ENCODE measurements at places on chromosomes 7 and 10. TPM values are rescaled to one million over a fixed set of nuclear protein-coding genes. Genes with fewer than 3 reads are reported as not detected.

Gene PNLIPRP3
- not detected for total RNA-seq

Gene ANKRD30A
- total RNA-seq: not detected

Gene PDE1C
- total RNA-seq: 192 TPM

GRCh38 chr7:4775848-4776623 lies 613 bp downstream of the AP5Z1 start:
- DNase-seq: no peak

DNA sequence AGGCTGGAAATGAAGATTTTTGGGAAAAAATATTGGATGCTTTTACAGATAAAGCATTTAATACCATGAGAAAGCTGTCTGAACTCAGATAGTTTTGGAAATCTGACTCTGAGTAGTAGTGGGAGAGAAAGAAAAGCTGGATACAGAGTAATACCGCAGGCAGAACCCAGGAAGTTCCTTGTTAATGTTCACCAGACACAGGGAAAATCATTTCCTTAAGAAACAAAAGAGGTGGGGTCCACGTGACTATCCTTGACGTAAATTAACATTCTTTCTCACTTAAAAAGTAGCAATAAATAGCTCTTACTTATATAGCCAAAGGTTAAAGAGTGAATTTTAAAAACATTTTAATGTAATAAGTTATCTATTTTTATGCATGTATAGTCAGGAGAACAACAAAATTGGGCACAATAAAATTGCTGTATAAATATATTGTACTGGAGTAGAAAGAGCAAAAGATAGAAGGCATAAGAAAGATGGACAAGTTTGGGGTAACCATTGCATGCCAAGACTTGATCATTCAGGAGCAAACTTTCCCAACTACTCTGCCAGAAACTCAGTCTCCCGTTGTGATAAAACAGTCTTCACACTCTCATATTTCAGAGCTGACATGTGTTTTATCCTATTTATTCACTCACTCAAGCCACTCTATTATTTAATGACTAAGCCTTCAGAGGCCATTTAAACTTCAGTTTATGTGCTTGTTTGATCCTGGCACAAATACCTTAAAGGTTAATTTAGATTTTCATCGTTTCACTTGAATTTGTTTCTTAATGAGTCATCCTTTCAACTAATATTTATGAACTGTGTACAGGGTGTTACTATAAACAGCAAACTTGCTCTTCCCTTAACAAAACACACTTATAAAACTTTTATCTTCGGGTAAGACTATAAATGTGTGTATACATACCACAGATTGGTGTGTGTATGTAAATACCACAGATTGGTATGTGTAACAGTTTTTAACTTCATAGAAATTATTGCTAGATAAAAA lies 143.1 kb downstream of the GNAI1 start:
- DNase-seq: no peak

- DNase-seq: no peak
Observed at GRCh38 chr7:23712368-23713284, 2.6 kb downstream of the STK31 start.

DNA sequence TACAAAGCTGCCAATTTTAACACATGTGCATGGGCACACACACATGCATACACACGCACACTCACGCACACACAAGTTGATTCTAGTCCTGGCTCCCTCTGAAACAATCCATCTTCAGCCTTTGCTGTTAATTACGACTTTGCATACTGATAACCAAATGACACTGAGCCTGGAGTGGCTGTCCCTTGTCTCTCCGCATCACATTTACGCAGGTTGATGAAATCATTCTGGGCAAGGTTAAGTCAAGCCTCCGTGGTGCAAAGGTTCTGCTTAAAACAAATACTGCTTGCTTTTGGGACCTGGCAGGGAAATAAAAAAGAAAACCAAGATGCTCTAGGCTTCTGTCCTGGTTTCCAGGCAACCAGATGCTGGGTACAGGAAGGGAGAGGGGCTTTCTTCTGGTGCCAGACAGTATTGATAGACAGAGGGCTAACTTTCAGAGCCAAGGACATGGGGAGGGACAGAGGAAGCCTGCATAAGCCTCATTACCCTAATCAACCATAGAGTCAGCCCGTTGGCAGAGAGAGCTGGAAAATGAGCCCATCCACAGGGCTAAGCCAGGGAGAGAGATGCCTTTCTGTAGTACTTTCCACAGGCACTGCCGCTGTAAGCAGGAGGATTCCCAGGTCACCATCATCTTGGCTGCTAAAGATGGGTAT lies 233.0 kb downstream of the WDR11 start:
- no peak for DNase-seq

DNA sequence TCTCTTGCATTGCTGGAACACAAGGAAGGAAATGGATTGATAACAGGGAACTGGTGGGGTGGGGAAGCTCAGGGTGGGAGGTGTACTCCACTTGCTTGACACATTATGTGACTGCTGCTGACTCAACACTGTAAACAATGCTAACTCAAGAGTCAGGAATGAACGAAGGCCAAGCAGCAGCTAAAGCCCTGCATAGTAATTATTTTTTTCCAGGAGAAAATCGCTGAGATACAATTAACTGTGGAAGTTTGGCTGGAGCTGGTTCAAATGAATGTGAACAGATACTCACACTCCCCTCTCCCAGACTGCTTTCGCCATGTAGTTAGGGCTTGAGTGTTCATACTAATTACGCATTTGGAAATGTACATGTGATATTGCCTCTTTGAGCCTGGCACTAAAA lies 170.9 kb upstream of the AOAH start:
- DNase-seq: no peak

DNA sequence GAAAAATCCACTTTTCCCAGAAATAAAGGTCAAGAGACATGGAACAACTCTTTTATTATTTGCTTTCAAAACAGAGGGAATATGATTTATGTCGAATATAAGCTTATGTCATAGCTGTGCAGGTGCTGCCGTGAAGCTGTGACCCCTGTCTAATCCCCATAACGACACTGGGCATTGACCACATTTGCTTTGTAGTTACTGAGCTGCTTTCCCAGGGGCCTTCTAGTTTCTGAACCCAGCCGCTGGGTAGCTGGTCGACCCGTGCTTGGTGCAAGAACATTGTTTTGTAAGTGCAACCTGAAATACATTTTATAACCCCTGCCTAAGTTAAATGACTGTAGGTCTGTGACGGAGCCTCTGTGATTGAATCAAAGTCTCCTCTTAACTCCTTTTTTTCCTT lies 144.9 kb upstream of the HDAC9 start:
- no peak for DNase-seq

DNA sequence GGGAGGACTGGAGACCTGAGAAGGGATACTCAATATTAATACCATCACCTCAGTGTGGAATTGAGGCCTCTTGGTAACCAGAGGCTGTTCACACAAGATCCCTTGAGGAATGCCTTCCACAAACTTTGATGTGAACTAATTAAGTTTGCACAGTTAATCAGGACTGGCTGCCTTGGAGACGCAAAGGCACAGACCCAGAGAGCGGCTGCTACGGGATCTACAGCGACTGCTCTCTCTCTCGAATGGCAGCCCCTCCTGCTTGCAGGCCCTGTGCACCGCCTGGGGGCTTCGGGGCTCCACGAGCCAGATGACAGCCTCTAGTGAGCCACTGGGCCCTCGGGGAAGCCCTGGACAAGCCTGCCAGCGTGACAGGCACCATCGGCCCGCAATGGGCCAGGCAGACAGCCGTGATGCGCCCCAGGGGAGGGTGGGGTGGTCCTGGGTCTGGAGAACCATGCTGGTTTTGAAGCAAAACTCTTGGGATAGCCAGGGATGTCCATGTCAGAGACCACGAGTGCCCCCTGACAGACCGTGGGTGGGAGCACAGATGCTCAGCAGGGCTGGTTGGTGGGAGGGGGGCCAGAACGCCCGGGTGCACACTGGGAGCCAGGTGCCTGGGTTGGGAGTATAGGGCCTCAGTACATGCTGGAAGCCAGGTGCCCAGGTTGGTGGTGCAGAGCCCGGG lies 195.6 kb downstream of the ELFN1 start:
- no peak for DNase-seq

Measured in left ventricle myocardium superior (tissue), 1 donor.